ENCODE measurements at places on chromosomes 16 and 17. TPM values are rescaled to one million over a fixed set of nuclear protein-coding genes. Genes with fewer than 3 reads are reported as not detected.

TBC1D3E gene
- not detected for total RNA-seq

NKD1 gene
- total RNA-seq: under 0.01 TPM

TRIM16 gene
- total RNA-seq: 40.9 TPM

OR3A3 gene
- total RNA-seq: not detected

MMP25 gene
- under 0.01 TPM for total RNA-seq

TBC1D3 gene
- 1.8 TPM for total RNA-seq

TBC1D16 gene
- total RNA-seq: 48.8 TPM

SPNS2 gene
- total RNA-seq: 71.4 TPM

RGS11 gene
- 0.20 TPM for total RNA-seq

All from lung microvascular endothelial cell (primary cell).